ENCODE measurements at places on chromosomes 2 and 18. TPM values are rescaled to one million over a fixed set of nuclear protein-coding genes. Genes with fewer than 3 reads are reported as not detected.
A peak's percentile ranks its signal among the peaks of the same experiment; 100 is the strongest.

DNA sequence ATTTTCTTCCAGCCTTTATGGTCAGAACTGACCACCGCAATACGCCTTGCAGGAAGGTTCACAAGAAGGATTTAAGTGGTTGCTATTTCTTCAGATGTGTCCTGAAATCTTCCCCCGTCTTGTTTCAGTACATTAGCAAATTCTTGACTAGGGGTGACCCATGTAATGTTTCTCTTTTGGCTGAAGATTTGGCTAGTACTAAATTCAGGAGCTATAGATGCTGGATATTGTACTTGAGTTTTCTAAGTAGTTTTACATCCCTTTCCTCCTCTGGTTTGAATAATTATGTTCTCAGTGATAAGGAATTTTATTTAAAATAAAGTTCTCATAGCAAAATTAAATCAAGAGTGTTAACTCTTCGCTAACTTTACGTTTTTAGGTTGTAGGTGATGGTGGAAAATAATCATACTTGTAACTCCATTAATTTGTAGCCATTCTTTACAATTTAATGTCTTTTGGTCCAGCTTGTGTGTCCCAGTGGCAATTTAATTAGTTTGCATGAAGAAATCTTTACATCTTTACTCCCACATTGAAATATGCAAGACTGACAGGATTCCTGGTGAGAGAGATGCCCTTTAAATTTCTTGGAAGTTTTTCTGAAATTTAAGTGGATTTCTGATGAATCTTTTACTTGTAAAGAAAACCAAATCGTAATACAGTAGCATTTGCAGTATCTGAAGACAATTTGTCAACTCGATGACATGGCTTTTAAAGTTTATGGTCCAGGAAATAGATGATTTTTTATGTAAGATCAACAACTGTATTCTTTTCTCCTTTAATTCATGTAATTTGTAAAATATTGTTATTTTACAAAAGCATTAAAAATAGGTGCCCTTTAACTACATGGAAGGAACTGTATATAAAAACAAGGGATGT, 2.8 kb downstream of the PHLPP1 start:
- no peak for DNase-seq

GRCh38 chr2:168116448-168116847, 130.9 kb downstream of the STK39 start:
- DNase-seq = no peak

GRCh38 chr2:44169155-44169898, 652 bp downstream of the PPM1B start:
- DNase-seq = peak; percentile 66

C2orf78 gene
- 0.39 TPM for total RNA-seq

GRCh38 chr18:34911081-34911480, 130.1 kb upstream of the MAPRE2 start:
- no peak for DNase-seq

- no peak for DNase-seq
Measured at GRCh38 chr18:10143596-10143995, 229.8 kb downstream of the VAPA start.

FEV gene
- not detected for total RNA-seq

DNA sequence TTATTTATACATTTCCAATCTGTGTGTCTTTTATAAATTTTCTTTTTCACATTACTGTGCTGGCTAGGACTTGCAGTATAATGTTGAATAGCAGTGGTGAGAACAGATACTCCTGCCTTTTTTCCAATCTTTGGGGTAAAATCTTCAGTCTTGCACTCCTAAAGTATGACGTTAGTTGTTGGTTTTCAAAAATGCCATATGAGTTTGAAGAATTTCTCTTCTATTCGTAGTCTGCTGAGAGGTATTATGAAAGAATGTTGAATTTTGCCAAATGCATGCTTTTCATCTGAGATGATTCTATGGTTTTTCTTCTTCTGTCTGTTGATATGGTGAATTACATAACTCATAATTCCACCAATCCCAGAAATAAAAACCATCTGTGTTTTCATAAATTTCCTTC, 335.3 kb upstream of the CHST9 start:
- no peak for DNase-seq

- no peak for DNase-seq
Measured at GRCh38 chr2:1051075-1051474, 100.4 kb downstream of the SNTG2 start.

DNA sequence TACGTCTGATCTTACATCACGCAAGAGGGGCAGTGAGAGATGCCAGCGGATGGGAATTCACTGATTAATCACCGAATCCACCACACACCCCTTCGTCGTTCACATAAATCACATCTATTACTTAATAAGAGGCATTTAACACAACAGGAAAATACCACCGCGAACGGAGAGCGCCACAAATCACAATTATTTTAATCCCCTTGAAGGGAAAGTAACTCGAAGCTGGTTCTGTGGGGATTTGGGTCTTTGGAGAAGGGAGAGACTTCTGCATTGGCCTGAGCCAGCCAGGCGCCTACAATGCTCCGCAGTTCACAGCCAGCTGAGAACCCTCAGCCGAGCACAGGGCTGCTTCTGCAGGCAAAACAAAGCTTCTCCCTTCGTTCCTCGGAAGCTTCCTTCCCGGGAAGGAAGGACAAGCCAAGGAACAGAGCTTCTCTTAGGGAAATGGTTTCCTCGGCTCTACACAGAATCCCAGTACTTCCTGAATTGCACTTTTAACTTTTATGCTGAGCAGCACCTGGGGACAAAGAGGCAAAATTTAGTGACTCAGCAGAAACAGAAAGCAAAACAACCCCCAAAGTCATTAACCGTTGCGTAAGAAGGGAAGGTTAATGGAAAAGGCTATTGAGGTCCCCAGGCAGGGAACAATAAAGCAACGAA, at the start of gene LRP1B:
LRP1B (minus strand) TSS at position 7 of the 660 bp plus-strand sequence. CDS start 287 bp downstream, outside the sequence.
- peak; percentile 52 for DNase-seq

GRCh38 chr2:46554397-46554796, 75.0 kb downstream of the TMEM247 start:
- no peak for DNase-seq

DNA sequence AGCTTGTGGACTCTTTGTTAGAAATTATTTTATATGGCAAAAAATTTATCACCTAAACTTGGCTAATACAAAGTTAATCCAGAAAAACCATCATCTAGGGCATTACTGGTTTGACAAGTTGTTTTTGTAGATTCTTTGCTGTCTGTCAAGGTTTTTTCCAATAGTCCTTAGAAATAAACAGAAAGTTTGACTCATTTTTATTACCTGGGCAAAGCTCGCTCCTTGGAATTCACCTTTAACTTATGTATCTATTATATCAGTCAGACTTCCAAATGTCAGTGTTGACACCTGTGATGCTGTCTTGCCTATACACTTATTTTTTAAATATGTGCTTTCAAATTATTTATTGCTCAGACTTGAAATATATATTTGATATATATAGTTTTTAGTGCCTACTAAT, 21.7 kb downstream of the LAMA3 start:
- DNase-seq = no peak

GRCh38 chr2:238069021-238069709, 8.4 kb downstream of the SCLY start:
- no peak for DNase-seq

KCNIP3 gene
- total RNA-seq = 1.9 TPM

DNA sequence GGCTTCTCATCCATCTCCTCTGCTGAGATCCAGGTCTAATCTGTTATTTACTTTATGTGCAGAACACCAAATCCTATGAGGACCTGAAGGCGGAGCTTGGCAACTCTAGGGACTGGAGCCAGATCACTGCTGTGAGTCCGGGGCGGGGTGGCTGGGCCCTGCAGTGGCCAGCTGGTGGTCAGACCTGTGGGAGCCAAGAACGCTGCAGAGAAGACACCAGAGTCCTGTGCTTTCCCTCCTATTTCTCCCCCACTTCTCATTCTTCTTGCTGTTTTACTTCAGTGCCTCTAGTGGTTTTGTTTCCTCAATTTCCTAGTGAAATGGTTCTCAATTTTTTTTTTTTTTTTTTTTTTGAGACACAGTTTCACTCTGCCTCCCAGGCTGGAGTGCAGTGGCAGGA, 19.7 kb downstream of the VIL1 start:
- no peak for DNase-seq

DNA sequence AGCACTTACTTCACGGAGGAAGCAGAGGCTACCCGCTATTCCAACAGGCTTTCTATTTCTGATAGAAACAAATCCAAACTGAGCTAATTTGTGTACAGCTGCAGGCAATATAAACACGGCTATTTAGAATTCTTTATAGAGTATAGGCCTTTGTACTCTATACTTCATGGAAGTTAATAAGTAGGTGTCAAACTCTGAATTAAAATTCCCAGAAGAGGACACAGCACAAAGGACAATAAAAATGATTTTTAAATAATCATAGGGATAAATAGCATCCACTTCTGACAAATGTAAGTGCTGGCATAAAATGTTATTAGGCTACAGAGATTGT, 261.5 kb downstream of the AFF3 start:
- DNase-seq = no peak

TXNDC2 gene
- not detected for total RNA-seq

SERPINB3 gene
- 0.17 TPM for total RNA-seq

IRS1 gene
- total RNA-seq = 26.9 TPM

GRCh38 chr2:158923641-158924040, 44.8 kb upstream of the TANC1 start:
- no peak for DNase-seq
